ENCODE measurements at places on chromosomes 12 and 14. TPM values are rescaled to one million over a fixed set of nuclear protein-coding genes. Genes with fewer than 3 reads are reported as not detected.

DNA sequence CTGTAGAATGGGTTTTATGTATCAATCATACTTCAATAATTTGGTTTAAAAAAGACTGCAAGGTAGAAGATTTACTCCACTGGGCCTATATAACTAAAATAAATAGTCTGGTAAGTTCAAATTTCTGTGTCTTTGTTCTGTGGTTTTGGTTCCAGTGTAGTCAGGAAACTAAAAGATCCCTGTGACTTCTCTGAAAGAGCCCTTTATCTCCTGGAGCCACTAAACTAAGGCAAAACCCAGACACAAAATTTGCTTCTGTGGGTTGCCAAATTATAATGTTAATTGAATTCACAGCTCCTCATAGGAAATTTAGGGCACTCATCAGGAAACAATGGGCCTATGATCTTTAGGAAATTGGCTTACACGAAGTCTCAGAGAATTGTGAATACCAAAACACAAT is 1038.4 kb downstream of the GALC start:
- no peak for DNase-seq

DNA sequence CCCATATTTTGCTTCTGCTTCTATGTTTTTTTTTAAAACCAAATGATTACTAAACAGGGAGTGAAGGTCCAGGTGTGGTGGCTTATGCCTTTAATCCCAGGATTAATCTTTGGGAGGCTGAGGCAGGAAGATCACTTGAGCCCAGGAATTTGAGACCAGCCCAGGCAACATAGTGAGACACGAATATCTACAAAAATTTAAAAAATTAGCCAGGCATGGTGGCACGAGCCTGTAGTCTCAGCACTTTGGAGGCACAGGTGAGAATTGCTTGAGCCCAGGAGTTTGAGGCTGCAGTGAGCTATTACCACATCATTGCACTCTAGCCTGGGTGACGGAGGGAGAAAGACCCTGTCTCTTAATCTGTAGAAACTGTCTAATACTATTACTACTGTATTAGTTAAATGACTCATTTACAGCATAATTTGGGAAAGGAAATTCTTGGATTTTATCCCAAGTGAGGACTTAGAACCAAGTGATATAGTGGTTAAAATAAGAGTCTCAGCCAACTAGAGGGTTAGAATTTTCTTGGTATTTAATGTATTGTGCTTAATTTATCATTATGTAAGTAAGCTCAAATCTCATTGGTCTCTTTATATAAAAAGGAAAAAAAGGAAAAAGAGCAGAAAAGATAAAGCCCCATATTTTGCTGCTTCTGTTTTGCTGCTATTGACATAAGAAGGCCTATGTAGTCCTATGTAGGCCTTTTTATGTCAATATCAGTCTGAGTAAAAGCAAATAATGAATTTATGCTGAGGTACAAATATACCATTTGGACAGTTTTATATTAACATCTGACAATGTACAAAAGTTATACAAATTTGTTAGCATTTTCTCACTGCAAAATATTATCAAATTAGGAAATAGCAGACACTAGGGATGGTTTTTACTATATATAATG is 163.4 kb downstream of the RAD51B start:
- DNase-seq, result no peak

DNA sequence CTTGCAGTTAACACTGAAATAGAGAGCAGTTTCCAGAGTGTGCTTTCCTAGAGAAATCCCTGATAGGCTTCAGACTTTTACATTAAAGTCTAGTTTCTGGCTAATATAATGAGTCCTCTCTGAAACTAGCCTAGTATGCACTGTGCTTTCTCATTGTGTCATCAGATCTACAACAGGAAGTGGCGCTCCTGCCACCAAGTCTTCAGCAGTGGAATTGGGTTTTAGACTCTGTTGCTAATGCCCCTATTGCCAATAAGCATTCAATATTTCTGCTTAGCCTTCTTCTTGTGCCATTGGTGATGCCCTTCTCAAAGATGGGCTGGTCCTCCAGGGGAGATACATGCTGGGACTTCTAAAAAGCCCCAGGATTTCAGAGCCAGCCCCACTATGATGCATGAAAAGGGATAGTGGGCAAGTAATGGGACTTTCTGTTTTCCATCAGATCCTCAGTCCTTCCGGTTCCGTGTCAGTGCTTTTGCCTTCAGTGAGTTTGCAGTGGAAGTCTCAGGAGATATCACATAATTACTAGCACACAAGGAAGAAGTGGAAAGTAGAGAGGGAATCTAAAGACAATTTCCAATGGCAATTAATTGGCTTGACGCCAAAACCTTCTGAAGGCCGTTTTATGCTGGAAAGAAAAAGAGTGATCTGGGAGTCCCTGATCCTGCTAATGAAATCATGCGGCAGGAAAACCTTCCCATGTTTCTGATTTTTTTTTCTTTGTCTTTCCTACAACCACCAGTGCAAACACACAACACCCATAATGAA is 50.0 kb downstream of the SSPN start:
- DNase-seq, result no peak

GRCh38 chr14:69675245-69675583 is 63.8 kb downstream of the SUSD6 start:
- peak; percentile 52 for DNase-seq

The CACNA1C gene
- 137 TPM for total RNA-seq

The KLRK1 gene
- 0.36 TPM for total RNA-seq
